Left renal pelvis (tissue), 4 donors: ENCODE measurements at places on chromosomes 1 and 21. TPM values are rescaled to one million over a fixed set of nuclear protein-coding genes. Genes with fewer than 3 reads are reported as not detected.

CSMD2 gene
- polyA plus RNA-seq, result 0.29 TPM

LPAR3 gene
- 0.92 TPM for polyA plus RNA-seq

MTOR gene
- 45.6 TPM for polyA plus RNA-seq

CAMK1G gene
- polyA plus RNA-seq, result 1.4 TPM

WDR64 gene
- polyA plus RNA-seq, result 0.23 TPM

S100A7 gene
- 0.47 TPM for polyA plus RNA-seq

RAB3B gene
- polyA plus RNA-seq, result 1.6 TPM

S100A10 gene
- 259 TPM for polyA plus RNA-seq

CIART gene
- polyA plus RNA-seq, result 7.9 TPM

SHE gene
- polyA plus RNA-seq, result 9.9 TPM

FAM78B gene
- polyA plus RNA-seq, result 3.2 TPM

GBP6 gene
- polyA plus RNA-seq, result 0.05 TPM

CFHR3 gene
- 0.26 TPM for polyA plus RNA-seq
